ENCODE measurements at places on chromosomes 6 and 20. TPM values are rescaled to one million over a fixed set of nuclear protein-coding genes. Genes with fewer than 3 reads are reported as not detected.

The TBC1D32 gene
- 20.5 TPM for total RNA-seq

The GPX6 gene
- not detected for total RNA-seq

The SLC13A3 gene
- 6.0 TPM for total RNA-seq

The PNPLA1 gene
- not detected for total RNA-seq

The ZNF165 gene
- 0.29 TPM for total RNA-seq

The TENT5A gene
- total RNA-seq, result 27.2 TPM

Measured in smooth muscle cell of trachea (primary cell).